Umbilical cord (tissue), 2 donors: ENCODE measurements at places on chromosomes 2 and 18.

DNA sequence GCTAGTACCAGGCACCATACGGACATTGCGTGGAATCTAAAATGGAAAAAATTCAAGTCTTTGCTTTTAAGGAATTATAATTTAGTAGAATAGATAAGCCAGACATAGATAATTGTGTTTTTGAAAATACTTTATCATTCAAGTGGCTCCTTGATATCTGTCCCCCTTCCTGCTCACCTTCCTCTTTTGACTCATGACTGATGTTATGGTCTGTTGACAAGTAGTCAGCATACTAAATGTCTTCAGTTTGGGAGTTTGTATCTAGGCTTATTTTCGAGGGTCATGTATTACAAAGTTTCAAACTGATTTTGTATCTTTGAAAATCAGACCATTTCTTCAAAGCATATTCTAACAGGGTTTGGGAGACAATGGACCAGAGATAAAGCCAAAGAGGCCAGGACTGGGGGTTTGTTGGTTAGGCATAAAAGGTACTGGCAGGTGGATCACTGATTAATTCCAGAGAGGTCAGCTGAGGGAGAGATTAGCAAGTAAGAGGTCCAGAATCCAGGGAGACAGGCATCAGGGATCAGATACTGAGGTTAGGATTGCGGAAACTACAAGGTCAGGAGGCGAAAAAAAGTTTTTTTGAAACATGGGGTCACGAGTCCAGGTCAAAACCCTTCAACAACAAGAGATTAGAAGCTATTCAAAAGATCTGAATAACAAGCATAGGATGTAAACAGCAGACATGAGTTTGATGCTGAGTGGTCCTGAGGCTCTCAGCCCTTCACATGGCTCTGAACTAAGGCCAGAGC, 31.5 kb upstream of the KLHL14 start:
- DNase-seq, result no peak

GRCh38 chr2:71831193-71831577, 316.5 kb downstream of the CYP26B1 start:
- DNase-seq, result peak; percentile 86

DNA sequence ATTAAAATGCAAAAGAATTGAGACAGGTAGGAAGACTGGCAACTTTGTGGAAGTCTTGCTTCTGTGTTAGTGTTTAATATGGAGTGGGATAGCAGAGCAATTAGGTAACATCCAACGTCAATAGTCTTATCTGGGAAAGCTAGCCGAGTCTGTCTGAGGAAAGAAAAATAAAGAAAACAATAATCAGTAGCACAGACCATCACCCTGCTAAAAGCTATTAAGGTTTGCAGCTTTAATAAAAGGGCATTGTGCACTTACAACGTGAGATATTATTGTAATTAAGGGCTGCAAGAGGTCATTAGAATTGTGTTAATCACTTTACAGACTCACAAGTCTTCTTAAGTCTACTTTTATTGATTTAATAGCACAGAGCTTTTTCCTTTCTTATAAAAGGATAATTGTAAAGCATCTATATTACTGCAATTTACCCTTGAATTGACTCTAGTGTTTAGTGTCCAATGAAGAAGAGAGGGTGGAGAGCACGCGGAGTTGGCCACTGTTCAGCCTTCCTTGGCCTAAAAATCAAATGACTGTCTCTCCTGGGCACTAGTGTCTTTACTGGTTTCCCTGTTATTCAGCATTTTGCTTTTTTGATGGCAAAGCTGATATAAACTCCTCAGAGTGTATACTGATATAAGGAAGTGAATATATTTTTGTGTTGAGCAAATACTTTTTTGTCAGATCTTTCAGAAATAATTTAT, 2.0 kb downstream of the CDH7 start:
- peak; percentile 33 for DNase-seq

- DNase-seq, result no peak
Observed at GRCh38 chr2:8374782-8375181, 307.1 kb upstream of the ID2 start.

DNA sequence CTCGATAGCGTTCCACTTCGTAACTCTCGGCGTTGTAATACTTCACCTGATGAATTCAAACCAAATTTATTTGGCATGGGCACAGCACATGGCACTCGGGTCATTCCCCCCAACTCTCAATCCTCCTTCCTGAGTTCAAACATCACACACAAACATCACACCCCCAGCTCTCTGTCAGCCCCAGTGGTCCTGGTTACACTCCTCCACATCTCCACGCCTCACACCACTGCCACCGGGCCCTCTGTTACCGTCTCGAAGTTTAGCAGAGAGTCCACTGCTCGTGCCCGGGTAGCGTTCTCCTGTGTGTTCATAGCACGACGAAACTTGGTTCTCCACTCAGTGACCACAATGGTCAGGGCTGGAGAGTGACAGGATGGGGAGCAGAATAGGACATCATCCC, 4.6 kb downstream of the ABCB6 start:
- DNase-seq, result no peak

DNA sequence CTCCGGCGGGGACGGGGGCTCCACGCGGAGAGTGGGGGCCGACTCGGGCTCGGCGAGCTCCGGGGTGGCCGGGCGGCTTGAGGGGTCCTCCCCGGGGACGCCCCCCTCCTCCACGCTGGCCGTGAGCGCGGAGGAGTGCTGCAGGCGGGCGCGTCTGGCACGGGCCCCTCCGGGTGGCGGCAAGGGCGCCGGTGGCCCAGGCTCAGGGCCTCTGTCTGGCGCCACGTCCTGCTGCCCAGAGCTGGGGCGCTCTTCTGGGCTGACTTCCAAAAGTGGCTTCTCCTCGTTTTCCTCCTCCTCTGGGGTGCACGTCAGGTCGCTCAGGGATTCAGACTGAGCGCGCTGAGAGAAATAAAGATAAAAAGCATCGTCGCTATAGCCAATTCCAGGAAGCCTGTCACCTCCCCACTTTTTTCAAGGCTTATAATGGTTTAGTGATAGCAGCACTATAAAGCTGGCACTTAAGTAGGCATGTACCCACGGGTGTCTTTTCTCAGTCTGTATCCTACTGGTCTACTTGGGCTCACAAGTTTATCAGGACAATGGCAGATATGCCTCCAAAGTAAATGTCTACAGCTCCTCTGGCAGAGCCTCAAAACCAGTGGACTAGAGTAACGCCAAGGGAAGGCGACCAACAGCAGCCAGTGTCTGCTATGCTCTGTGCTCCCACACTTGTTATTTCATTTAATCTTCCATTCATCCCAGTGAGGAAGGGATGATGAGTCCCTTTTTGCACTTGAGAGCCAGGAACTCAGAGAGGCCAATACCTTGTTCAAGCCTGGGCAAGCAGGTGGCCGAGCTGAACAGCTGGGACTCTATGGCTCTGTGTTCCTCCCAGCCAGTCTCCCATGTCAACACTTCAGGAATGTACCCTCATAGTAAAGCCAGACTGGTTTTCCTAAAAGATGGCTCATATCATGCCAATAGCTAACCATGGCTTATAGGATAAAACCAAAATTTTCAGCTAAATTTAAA, 92.6 kb upstream of the MGAT4A start:
- no peak for DNase-seq

DNA sequence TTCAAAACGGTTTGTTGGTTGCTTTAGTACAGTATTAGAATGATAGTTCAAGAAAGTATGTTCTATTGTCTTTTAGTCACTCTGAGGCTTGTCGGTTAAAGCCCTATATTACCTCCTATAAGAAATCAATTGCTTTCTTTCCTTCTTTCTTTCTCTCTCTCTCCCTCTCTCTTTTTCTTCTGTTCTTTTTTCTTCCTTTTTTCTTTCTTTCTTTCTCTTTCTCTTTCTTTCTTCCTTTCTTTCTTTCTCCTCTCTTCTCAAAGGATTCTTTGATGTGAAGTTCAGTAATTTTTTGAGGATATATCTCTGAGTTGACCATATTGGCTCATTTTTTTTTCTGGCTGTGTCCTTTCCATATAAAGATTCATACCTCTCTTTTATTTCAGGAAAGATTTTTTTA, 249.4 kb downstream of the SRBD1 start:
- no peak for DNase-seq

DNA sequence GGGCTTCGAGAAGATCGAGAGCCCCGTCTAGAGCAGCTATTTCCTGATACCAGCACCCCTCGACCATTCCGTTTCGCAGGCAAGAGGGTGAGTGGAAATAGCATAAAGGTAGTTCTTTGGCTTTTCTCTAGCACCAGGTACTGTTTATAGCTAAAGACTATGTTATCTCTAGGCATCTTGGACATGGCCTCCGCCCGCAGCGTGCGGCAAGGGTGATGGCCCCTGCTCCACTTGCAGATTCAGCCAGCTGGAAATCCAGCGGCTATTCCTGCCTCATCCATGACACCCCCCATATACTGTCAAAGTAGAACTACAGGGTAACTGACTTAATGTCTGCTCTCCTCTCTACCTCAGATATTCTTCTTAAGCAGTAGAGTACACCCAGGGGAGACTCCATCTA, 3.3 kb downstream of the AGBL5 start:
- no peak for DNase-seq

GRCh38 chr2:44087036-44087713, 81.5 kb upstream of the PPM1B start:
- peak; percentile 74 for DNase-seq

- DNase-seq, result peak; percentile 47
Observed at GRCh38 chr2:152176113-152176714, 651 bp upstream of the STAM2 start.

GRCh38 chr18:11163665-11164064, 14.3 kb upstream of the PIEZO2 start:
- no peak for DNase-seq

- no peak for DNase-seq
Observed at GRCh38 chr2:170703776-170704476, 11.2 kb upstream of the SP5 start.

DNA sequence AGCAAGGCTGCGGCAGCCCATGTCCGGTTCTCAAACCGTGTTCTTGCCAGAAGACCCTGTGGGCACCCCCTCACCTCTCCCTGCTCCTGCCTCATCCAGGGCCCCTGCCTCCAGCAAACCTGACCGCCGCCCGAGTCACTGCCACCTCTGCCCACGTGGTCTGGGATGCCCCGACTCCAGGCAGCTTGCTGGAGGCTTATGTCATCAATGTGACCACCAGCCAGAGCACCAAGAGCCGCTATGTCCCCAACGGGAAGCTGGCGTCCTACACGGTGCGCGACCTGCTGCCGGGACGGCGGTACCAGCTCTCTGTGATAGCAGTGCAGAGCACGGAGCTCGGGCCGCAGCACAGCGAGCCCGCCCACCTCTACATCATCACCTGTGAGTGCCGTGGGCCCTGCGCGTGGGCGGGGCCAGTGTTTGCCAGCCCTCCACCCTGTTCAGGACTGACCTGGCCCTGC, 32.2 kb downstream of the MTERF4 start:
- no peak for DNase-seq

DNA sequence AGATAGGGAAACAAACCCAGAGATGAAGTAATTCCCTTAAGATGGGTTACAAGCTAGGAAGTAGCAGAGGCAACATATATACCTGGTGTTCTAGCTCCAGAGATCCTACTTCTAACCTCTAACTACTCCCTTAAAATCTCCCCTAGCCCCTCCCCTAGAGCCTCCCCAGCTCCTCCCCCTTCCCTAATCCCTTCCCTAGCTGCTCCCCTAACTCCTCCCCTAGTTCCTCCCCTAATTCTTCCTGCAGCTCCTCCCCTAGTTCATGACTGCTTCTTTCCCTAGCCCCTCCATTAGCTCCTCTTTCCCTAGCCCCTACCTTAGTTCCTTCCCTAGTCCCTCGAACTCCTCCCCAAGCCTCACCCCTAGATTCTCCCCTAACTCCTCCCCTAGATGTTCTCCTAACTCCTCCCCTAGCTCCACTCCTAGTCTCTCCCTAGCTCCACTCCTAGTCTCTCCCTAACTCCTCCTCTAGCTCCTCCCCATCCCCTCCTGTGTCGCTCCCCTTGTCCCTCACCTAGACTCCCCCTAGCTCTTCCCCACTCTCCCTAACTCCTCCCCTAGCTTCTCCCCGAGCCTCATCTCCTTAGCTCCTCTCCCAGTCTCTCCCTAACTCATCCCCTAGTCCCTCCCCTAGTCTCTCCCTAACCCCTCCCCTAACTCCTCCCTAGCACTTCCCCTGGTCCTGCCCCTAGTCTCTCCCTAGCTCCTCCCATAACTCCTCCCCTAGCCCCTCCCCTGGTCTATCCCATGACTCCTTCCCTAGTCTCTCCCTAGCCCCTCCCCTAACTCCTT, 108.9 kb downstream of the CD226 start:
- DNase-seq, result no peak

GRCh38 chr18:45025089-45025450, 344.4 kb downstream of the SETBP1 start:
- DNase-seq, result no peak

- DNase-seq, result no peak
Observed at GRCh38 chr2:21131861-21132260, 8.1 kb downstream of the TDRD15 start.

GRCh38 chr2:68423966-68424650, 43.0 kb downstream of the FBXO48 start:
- DNase-seq, result no peak

DNA sequence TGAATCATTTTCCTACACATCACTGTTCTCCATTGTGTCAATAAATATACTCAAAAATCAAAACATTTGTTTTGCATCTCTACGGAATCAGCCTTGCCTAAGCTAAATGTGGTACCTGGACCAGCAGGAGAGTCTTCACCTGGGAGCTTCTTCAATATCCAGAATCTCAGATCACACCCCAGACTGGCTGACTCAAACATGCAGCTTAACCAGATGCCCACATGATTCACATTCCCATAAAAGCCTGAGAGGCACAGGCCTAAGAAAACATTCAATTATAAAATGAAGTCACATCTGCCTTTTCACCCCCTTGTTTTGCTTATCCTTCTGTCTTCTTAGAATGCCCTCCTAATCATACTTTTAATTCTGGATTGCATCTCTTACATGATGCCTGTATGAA, 1045.5 kb upstream of the NXPH2 start:
- DNase-seq, result no peak

- peak; percentile 41 for DNase-seq
Observed at GRCh38 chr2:159497256-159497655, 119.1 kb downstream of the BAZ2B start.

DNA sequence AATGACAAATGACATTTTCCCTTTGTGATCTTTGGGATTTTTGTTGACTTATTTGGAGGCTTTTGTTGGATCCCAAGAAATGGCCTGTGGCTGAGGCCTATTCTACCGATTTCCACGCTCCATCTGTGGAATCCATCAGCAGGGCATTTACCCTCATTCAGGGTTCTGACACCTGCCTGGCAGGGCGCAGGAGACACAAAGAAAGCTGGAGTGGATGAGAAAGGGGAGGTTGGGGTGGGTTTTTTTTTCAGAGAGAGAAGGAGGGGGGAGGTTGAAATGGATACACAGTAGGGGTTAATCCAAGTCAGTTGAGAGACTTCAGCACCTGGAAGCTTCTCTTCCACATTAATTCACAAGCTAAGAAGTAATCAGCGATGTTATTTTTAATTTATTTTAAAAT, 59.7 kb downstream of the PAX3 start:
- no peak for DNase-seq

GRCh38 chr2:169790581-169790980, 8.1 kb upstream of the SSB start:
- no peak for DNase-seq

GRCh38 chr2:99442837-99443236, 47.0 kb downstream of the REV1 start:
- no peak for DNase-seq

GRCh38 chr2:102041351-102041750, 49.6 kb downstream of the IL1R2 start:
- DNase-seq, result no peak

- DNase-seq, result no peak
Observed at GRCh38 chr2:88826399-88826798, 134.9 kb downstream of the RPIA start.

GRCh38 chr18:61340148-61340547, 6.9 kb downstream of the CDH20 start:
- DNase-seq, result no peak

GRCh38 chr2:88492002-88492401, 39.5 kb upstream of the FOXI3 start:
- no peak for DNase-seq

- peak; percentile 96 for DNase-seq
Observed at GRCh38 chr2:42060718-42061619, 13.1 kb downstream of the PKDCC start.
